ENCODE measurements at places on chromosomes 5 and 9.

DNA sequence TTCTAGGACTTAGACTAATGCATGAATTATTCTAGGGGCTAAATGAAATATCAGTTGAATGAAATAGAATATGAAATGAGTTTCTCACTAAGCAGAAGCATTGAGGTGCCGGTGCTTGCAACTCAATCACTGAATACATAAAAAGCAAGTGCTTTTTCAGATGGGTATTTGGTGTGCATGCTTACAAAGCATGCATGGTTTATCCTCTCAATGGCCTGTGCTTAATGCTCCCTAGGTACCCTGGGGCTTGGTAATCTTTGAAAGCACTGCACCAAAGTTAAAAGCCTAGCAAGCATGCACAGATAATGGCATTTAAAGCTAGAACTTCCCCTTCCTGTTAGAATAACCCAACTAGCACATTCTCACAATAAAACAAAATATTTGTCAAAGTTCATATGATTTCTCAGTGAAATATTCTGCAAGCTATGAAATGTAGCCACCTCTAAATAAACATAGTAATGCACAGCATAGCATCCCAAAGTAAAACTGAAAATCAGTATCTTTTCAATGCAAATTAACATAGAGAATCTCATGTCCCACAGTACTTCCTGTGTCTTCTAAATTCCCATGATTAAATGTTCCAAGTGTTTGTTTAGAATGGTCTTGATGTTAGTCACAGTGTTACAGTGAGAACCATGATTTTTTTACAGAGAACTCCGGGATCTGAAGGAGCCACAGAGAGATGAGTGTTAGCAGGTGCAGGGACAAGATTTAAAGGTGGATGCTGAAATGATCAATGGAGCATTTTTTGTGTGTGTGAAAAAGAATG is 143.4 kb upstream of the CDH6 start:
- no peak for DNase-seq

- no peak for DNase-seq
Measured at GRCh38 chr9:3018691-3019230, 174.9 kb upstream of the PUM3 start.

DNA sequence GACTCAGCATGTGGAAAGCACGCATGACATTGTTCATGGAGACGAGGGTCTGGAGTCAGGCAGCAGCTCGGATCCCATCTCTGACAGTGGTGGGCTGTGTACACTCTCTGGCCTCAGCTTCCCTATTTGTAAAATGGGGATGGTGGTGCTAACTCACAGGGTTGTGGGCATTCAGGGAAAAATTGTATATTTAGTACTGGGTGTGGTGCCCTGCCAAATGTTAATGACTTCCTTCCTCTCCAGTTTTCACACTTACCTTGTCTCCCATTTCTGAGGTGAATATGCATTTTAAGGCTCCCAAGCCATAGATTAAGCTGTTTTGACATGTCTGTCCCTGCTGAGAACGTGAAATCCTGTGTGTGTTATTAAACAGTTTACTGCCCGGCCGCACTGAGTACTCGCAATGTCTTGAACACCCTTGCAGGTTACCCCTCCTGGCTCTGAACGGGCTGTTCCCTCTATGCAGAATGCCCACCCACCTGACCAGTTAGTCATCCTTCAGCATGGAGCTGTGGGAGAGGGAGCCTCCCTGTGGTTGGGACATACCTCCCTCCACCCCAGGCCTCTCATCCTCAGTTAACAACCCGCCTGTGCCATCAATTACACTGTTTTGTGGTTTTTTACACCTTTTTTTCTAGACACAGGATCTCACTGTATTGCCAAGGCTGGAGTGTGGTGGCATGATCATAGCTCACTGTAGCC is 25.8 kb downstream of the TJP2 start:
- no peak for DNase-seq

DNA sequence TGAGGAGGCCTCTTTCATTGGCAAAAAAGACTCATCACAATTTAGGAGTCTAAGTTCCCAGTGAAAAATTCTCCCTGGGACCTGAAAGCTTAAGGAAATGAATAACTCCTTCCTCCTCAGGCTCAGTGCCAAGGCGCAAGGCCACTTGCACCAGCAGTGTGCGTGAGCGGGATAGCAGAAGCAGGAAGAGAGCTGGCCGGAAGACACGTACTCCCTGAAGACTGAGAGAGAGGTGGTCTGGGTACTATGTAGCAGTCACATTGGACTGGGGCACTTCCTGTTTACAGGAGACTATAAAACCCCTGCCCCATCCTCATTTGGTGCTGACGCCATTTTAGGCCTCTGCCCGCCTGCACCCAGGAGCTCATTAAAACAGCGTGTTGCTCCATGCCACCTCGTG is 66.3 kb upstream of the IL33 start:
- no peak for DNase-seq

- DNase-seq = no peak
Measured at GRCh38 chr9:35517131-35517530, 27.2 kb downstream of the RUSC2 start.

GRCh38 chr9:85501456-85501855 is 240.3 kb downstream of the AGTPBP1 start:
- DNase-seq = no peak

DNA sequence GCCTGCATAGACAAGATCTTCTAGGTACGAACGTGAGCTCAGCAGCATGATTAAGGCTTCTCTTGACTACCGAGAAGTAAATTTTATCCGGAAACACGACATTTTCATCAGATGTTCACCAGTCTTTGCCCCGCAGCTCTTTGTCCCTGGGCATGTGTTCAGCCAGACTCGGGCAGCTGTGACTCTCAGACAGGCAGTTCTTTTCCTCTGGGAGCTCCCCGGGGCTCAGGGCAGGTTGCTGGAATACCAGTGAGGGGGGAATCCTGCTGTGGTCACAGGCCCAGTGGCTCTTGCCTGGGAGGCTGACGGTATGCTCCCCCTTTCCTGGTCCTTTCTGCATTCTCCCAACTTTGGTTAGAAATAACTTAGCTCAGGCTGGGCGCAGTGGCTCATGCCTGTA is 186.1 kb downstream of the GNA14 start:
- DNase-seq = no peak

GRCh38 chr9:20043461-20043860 is 254.6 kb upstream of the SLC24A2 start:
- DNase-seq = no peak

GRCh38 chr5:142896325-142897007 is 126.3 kb downstream of the ARHGAP26 start:
- no peak for DNase-seq

GRCh38 chr5:38556599-38557307 is at the start of gene LIFR:
LIFR (minus strand) TSS chr5:38556646; CDS start chr5:38530647, 25,999 bp downstream.
- peak; percentile 87 for DNase-seq

Measured in T47D (cell line).